NCI-H2171 treated with DMSO at 0.1 percent for 48 hours (cell line): ENCODE measurements at places on chromosomes 11 and 22.

DNA sequence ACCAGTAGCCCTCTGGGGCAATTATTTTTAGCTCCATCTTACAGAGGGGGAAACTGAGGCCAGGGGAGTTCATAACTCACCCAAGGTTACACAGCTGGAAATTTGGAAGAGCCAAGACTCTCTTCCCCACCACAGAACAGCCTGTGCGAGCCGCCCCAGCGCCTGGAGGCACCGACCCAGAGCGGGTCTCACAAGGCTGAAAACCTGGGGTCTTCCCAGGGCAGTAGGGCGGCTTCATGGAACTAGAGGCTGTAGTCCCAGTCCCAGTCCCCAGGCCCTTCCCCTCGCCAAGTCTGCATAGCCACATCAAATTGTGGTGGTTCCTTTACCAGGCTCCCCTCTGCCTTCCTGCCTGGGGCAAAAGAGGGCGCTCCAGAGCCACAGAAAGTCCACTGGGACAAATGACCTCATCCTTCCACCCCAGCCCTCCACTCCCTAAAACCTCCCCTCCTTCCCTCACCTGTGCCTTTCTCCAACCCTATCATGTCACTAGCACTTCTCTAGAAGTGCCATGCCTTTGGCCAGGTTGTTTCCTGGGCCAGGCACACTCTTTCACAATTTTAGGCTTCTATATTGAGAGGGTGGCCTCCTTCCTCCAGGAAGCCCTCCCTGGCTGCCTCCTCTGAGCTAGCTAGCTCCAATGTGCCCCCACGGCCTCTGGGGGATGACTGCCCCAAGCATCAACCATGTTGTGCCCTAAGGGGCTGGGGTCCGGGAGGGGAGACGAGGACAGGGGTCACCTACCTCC lies 15.2 kb upstream of the CDC42EP1 start:
- DNase-seq, result no peak

DNA sequence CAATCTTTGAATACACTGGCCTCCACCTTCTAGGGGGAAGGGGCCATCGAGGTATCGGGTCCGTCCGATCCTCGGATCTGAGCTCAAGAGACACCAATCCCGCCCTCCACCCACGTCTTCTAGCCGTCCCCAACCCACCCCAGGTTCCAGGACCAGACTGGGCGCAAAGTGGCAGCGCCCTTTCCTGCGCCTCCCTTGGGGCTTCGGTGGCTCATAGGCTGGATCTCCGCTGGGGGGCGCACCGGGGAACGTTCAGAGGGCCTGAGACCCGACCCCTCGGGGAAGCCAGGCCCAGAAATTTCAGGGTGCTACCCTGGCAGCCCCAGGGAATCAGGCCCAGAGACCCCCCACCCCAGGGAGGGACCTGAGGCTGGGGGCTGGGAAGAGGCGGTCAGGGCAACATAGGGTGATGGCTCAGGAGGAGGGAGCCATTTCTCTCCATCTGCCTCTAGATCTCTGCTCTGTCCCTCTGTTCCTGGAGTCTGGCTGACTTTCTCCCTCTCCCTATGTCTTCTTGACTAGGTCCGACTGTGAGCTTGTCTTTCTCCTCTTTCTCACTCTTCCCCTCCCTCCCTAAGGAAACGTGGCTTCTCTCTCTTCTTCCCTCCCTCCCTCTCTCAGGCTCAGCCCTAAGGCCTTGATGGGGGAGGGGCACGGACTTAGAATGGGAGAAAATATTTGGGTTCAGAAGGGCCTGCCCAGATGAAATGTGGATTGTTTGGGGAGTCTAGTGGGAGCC lies 1.1 kb downstream of the CREB3L1 start:
- no peak for DNase-seq

DNA sequence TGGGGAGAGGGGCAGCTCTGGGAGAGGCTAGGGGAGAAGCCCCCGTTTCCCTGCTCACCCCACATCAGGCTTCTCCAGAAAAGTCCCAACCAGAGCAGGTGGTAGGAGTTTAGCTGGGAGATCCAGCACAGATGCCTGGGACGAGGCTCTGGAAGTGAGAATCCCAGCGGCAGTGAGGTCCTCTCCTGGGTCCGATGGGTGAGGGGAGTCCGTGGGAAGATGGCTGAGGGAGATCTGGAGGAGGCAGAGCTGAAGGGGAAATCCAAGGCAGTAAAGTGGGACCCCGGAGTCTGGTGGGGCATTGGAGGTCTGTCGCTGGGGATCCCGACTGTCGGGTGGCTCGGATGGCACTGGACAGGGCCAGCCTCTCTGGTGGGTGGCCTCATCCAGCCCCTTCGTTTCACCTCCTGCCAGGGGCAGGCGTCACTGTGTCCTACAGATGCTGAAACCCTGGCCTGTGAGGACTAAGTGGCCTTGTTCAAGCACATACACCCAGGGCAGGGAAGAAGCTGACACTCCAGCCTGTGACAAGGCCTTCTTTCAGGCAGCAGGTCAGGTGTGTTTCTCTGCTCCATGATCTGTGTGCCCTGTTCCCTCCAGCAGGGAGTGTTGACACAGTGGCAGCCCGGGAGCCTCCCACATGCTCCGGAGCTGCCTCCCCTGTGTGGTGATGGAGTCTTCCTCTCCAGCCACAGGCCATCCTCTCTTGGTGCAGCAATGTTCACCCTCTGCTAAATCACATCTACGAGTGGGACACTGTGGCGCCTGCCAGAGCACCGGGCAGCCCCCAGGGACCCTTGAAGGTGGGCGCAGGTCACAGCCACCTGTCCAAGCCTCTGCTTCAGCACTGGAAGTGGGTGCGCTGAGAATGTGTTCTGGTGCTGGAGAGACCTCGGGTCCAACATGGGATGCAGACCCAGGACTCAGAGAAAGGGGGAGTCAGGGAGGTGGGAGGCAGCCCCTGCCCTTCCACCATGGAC lies 850.8 kb downstream of the BRD1 start:
- DNase-seq, result no peak

DNA sequence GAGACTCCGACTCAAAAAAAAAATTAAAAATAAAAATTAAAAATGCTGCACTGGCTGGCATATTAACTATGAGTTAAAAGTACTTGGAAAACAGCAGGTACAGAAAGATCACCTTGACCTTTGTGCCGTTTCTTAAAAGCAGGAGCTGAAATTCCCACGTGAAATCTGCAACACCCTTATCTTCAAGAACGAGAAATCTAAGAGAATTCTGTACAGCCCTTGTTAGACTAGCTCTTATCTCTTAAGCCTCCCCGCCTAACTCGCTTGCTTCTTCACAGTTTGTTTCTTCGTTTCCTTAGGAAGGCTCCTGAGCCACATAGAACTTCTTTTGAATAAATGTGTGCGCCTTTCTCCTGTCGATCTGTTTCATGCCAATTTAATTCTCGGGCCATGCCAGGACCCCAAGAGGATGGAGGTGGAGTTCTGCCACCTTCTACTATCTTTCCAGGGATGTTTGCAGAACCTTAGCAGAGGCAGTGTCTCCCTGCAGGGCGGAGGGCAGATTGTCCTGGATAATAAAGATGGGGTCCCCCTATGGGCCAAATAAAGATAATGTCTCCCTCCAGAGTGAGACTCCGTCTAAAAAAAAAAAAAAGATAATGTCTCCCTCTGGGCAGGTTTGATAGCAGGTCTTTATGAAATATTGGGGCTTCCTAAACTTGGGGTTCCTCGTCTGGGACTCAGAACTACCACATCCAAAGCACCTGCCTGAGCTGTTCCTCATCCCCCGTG lies 27.4 kb upstream of the SYT8 start:
- no peak for DNase-seq

DNA sequence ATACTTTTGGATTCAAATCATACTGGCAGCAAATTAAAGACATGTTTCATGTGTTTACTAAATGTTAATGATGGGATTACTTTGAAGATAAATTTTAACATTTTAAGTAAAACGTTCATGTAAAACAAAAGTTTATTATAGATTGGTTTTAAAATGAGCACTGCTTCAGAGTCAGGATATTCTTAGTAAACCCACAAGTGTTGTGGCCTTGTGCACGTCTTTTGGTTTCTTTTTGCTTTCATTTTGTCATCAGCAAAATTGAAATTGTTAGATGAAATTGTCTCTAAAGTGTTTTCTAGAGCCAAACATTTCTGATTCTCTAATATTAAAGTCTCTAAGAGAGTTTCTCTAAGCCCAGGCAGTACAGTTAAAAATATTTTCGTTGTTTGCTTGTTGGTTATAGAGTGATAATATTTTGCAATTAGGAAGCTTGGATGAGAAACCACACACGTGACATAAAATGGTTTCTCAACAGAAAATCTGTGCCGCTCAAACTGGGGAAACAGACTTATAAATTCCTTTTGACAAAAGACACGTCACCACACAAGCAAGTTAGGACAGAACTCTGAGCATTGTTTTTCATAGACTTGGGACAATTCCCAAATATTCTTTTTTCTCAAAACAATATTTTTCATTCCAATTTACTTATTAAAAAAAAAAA lies 164.4 kb downstream of the TEAD1 start:
- no peak for DNase-seq
